GOT3 (cell line): ENCODE measurements at places on chromosomes 16 and 17.

- DNase-seq = no peak
Measured at GRCh38 chr17:41772586-41773189, 13.8 kb downstream of the JUP start.

DNA sequence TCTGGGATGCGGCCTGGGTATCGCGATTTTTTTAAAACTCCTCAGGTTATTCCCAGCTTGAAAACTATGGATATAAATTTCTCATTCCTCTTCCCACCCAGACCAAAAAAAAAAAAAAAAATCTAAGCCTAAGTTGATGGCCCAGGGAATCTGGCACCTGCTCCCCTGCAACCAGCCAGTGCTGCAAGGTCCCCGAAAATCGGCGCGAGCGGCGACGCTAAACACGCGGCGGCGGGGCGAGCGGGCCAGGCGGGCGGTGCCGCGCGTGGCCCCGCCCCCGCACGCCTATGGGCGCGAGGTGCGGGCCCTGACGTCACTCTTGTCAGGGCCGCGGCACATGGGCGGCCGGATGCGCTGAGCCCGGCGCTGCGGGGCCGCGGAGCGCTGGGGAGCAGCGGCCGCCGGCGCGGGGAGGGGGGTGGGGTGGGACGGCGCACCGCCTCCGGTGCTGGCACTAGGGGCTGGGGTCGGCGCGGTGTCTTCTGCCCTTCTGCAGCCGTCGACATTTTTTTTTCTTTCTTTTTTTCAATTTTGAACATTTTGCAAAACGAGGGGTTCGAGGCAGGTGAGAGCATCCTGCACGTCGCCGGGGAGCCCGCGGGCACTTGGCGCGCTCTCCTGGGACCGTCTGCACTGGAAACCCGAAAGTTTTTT lies at the start of gene HLF:
TSS of gene HLF (plus strand) at position 316 of the 654 bp plus-strand sequence. CDS start 525 bp downstream, outside the sequence.
- DNase-seq = no peak

GRCh38 chr16:56985962-56986360 lies 3.4 kb upstream of the NLRC5 start:
- no peak for DNase-seq

- no peak for DNase-seq
Measured at GRCh38 chr17:56774650-56775049, 59.1 kb downstream of the C17orf67 start.

DNA sequence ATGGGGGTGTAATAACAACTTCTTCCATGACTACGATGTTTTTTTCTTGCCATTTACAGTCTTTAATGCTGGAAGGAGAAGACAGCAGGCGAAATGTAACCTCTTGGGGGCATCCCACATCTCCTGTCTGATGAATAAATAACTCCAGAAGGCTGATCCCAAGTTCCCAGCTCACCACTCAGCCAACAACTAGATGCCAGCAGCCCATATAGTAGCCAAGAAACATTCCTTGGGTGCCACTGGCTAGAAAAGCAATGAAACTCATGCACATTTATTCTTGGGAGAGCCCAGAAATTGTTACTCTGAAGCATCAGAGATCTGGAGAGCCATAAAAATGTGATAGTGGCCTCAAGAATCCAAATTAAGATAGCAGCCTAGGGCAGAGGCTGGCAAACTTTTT lies 22.7 kb upstream of the TMEM101 start:
- DNase-seq = no peak

GRCh38 chr16:68436581-68436980 lies 11.7 kb downstream of the SMPD3 start:
- no peak for DNase-seq

DNA sequence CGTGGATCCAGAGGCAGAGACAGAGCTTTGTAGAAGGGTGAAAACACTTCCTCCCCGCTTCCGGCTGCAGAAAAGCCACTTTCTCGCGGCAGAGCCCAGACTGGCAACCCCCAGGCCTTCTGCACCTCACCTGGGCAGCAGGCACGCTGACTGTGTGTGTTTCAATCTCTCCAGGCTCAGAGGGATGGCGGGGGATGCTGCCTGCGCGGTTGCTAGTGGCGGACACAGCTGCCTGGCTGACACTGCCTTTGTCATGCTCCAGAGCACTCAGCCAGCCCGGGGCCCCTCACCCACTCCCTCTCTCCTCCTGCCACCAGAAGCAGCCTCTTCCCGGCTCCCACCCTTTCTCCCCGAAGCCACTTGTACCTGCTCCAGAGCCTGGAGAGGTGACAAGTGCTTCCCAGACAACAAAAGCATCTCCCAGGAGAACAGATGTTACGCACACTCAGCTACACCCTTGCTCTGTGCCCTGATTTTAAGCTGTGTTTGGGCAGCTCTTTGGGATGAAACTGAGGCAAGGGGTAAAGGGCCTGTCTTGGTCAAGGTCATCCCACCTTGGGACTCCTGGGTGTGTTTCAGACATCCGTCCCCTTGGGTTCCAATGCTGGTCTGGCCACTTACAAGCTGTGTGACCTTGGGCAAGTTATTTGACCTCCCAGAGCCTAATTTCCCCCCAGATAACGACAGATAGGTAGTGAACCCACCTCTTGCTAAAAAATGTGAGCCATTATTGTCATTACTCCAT lies 9.2 kb upstream of the GLIS2 start:
- no peak for DNase-seq

DNA sequence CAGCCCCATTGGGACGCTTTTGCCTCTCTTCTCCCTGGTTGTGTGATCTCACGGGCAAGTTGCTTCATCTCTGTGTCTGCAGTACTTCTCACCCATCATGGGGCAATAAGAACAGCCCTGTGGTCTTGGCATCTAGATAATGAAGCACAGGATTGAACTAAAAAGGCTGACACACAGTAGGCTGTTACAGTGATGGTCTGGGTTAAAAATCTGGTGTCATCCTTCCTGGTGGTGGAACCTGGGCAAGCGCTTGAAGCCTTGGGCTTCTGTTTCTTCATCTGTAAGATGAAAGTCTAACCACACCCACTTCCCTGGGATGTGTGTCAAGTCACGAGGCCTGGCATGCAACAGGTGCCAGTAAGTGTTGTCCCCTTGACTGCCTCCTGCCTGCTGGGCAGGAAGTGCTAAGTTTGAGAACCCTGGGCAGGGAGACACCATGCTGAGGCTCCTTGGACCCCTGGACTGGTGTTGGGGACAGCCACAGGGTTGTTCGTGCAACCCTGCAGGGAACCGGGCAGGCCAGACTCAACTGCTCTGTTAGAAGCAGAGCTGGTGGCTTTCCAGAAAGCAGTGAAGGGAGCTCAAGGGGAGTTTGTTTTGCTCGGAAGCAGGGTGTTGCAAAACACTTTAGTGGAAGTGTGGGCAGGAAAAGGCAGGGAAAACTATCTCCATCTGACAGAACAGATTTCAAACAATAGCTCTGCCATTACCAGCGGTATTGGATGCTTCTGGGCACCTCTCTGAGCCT lies 5.9 kb upstream of the MAP2K3 start:
- no peak for DNase-seq

DNA sequence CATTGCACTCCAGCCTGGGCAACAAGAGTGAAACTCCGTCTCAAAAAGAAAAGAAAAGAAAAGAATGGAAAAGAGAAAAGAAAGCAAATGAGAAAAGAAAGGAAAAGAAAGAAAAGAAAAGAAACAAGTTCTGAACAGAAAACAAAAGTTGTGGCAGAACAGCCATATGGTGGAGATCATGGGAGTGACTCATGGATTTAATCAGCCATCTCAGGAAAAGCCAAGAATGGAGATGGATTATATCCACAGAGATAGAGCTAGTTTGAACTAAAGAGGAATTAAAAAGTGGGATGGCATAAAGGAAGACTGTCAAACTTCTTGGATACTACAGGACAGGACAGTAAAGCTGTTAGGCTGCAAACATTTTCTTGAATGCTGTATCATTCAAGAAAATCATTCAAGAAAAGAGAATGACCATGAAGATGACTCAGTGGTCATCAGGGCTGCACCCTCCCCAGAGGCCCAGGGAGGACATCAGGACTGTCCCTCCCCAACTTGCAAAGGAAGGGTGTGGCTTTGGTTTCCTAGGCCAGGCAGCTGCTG lies 120.6 kb downstream of the USP22 start:
- DNase-seq = no peak

DNA sequence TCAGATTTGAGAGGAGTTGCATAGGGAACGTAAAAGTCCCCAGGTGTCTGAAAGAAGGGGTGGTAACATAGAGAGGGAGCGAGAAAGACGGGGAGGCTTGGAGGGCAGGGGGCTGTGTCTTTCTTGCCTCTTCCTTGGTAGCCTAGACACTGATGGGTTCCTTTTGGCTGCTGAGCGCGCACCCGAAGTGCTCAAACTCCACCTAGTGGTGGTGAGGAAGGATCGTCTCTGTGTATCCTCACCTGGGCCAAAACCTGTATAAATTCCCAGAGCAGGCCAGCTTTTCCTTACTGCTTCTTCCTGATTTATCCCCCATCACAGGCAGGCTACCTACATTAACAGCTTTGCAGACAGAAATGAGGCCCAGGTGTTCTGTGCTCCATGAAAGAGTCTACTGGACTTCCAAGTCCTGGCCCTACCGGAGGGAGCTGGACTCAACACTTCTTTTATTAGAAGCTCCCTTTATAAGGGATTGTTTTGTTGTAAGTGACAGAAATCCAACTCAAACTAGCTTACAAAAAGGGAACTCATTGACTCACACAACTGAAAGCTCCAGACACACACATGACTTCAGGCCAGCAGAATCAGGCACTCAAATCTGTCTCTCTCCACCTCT lies 5.5 kb upstream of the SLC25A35 start:
- peak; percentile 9 for DNase-seq
